NCI-H1048 (cell line): ENCODE measurements at places on chromosomes 5 and 9.

DNA sequence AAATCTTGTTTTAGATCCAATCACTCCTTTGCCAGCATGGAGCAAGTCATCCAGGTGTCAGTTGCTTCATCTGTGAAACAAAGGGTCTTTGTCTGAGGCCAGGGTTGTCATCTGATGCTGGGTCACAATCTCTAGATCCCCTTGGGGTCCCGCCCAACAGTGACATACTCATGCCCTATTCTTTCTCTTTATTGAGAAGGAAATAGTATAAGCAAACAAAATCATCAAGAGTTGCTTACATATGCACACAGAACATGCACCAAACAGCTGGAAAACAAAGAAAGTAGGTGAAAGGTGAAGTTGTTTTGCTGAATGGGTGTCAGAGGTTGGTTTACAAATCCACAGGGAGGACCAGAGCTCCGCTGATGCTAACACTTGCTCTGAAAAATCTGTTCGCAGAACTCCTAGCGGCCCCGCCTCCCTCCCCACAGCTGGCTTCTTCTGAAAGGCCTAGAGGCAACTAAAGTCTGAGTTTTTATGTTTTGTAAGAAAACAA is 106.1 kb upstream of the SLC44A1 start:
- DNase-seq, result no peak

DNA sequence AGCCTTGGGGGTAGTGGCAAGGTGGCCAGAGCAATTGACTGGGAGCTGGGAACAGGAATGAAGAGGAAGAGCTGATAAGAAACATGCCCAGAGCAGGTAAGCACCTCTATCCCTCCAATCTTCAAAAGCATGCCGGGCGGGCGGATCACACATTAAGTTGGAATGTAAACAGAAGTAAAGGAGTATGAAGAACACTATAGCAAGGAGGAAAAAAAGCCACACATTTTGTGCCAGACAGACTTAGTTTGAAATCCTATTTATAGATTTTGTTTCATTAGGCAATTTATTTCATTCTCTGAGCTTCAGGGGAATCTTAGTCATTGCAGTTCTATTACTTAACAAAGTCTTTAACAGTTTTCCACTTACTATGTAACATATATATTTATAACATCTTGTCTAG is 173.9 kb upstream of the TNC start:
- no peak for DNase-seq

GRCh38 chr5:121968910-121969607 is 7.3 kb downstream of the SRFBP1 start:
- no peak for DNase-seq

- DNase-seq, result no peak
Measured at GRCh38 chr5:137933491-137933911, 44.2 kb downstream of the PKD2L2 start.

DNA sequence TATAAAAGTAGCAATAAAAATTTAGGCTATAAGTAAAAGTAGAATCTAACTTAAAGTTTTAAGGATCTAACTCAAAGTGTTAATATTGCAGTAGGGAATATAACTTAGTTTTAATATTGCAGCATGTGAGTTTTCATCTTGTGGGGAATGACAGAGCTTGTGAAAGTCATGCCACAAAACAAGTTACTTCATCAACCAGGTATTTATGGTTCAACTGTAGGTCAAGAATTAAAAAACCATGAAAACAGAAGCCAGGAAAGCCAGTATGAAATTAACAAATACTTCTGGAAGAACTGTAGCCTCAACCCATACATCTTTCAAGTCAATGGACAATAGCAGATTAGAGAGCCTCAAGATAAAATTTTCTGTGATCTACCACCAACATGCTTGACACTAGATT is 19.0 kb downstream of the HMGCS1 start:
- no peak for DNase-seq

DNA sequence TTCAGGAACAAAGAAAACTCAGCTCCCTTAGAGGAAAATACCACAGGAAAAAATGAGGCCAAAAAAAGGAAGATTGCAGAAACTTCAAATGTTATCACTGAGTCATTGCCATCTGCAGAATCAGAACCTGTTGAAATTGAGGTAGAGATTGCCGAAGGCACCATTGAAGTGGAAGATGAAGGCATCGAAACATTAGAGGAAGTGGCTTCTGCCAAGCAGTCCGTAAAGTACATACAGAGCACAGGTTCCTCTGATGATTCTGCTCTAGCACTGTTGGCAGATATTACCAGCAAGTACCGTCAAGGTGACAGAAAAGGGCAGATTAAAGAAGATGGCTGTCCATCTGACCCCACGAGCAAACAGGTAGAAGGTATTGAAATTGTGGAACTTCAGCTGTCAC is 30.8 kb upstream of the NIM1K start:
- no peak for DNase-seq

- no peak for DNase-seq
Measured at GRCh38 chr5:71697967-71698366, 21.1 kb upstream of the CARTPT start.

DNA sequence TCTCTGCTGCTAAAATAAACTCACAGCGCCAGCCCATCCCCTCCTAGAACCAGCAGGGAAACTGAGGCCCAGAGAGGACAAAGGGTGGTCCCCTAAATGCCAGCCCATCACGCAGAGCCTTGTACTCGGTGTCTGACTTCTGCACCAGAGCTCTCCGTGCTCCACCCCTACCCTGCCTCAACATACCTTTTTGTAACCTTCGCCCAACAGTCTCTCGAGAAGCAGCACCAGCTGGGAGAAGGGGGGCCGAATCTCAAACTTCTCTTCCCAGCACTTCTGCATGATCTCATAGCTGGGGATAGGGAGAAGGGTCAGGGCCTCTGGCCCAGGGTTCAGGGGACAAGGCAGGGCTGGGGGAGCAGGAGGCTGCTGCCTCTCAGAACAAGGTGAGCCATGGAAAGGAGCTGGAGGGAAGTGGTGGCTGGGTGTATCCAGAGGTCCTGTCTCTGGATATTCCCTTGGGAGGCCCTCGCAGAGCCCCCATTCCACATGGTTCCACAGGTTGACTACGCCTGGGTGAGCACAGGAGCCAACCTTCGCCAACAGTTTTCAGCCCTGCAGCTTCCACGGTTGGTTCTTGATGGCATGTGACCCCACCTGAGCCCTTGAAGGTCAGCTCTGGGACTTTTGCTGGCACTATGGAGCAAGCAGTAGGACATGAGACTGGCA is 32.3 kb upstream of the CSF1R start:
- no peak for DNase-seq

GRCh38 chr5:33738967-33739366 is 152.8 kb downstream of the ADAMTS12 start:
- no peak for DNase-seq

DNA sequence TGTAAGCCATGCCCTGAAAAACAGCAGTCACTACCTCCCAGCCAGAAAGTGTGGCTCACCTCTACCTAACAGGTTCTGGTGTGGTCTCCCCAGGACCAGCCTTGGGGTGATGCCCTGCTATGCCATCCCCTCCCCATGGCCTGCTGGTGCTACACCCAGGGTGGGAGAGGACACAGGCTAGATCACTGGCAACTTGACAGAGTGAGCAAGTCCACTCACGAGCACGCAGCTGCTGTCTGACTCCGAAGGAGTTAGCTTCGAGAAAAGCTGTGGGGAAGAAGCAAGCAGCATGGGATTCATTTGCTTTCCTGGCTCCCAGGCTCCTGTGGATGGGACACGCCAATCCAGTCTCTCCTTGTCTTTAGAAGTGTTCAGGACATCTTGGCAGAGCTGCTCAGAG is 102.2 kb downstream of the COL5A1 start:
- no peak for DNase-seq

DNA sequence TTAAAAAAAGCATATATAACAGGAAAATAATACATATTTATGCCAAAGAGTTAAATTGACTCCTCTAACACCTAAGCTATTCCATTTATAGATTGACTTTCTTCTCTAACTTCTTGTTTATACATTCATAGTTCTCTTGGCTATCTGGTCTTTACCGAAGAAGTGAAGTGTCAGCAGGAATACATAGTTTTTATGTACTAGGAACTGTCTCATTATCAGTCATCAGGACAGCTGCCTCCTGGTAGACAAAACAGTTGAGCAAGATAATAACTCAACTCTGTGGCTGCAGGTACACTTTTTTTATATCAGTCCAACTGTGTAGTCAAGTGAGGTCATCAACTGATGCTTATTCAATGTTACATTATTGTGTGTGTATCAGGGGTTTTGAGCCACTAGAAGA is 1436.0 kb upstream of the NUDT12 start:
- no peak for DNase-seq
